Activated naive CD4-positive, alpha-beta T cell treated with anti-CD3 and anti-CD28 coated beads, Interleukin-2, amount 50 U/mL, for 72 hours (primary cell): ENCODE measurements at places on chromosomes 1 and 21. TPM values are rescaled to one million over a fixed set of nuclear protein-coding genes. Genes with fewer than 3 reads are reported as not detected.

CRYAA gene
- not detected for total RNA-seq

TFF2 gene
- total RNA-seq: not detected

HMCN1 gene
- 0.14 TPM for total RNA-seq

NDC1 gene
- 17.0 TPM for total RNA-seq

SPRR2G gene
- not detected for total RNA-seq

STX12 gene
- 35.2 TPM for total RNA-seq

UMODL1 gene
- total RNA-seq: 0.18 TPM

OR2T8 gene
- not detected for total RNA-seq

LCE2B gene
- not detected for total RNA-seq

CHRNB2 gene
- total RNA-seq: 0.09 TPM

SH2D1B gene
- 0.18 TPM for total RNA-seq

C1orf87 gene
- not detected for total RNA-seq

TRABD2B gene
- not detected for total RNA-seq

HRNR gene
- total RNA-seq: not detected

CSF3R gene
- total RNA-seq: 1.5 TPM

KCNE2 gene
- 0.31 TPM for total RNA-seq

SELP gene
- total RNA-seq: 2.0 TPM

ABCB10 gene
- 39.3 TPM for total RNA-seq

HSD3B1 gene
- total RNA-seq: not detected

SERPINC1 gene
- total RNA-seq: not detected
